HFFc6 (cell line): ENCODE measurements at places on chromosomes 7 and 10. TPM values are rescaled to one million over a fixed set of nuclear protein-coding genes. Genes with fewer than 3 reads are reported as not detected.

GRCh38 chr7:30797176-30798040, 26.2 kb downstream of the MINDY4 start:
- no peak overlapping the region for H3K4me3 ChIP-seq
- H3K4me1 ChIP-seq = peaks cover 76% of the 10 kb centered on the region
- H3K27me3 ChIP-seq = peaks cover 2% of the 10 kb centered on the region
- no peak for DNase-seq

DNA sequence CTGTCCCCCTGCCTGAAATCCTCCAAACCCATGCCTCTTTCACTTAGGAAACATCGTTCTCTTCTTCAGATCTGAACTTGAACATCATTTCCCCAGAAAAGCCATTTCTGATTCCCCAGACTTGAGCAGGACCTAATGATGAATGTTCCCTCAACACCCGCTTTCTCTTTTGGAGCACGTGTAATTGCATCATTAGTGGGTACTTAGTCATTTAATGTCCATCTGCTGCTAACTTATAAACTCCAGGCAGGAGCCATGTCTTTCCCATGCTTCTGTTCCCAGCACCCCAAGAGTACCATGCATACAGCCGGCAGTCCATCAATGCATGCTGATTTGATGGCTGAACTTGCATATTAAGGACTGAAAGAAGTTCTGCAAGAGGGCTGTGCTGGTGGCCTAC, 36.5 kb upstream of the ECHDC3 start:
- no peak overlapping the region for H3K4me3 ChIP-seq
- no peaks in the 10 kb centered on the region for H3K36me3 ChIP-seq
- no peak overlapping the region for H3K27ac ChIP-seq
- H3K4me1 ChIP-seq = no peaks in the 10 kb centered on the region; the same call in 1 of the 2 replicates
- no peak for DNase-seq

DNA sequence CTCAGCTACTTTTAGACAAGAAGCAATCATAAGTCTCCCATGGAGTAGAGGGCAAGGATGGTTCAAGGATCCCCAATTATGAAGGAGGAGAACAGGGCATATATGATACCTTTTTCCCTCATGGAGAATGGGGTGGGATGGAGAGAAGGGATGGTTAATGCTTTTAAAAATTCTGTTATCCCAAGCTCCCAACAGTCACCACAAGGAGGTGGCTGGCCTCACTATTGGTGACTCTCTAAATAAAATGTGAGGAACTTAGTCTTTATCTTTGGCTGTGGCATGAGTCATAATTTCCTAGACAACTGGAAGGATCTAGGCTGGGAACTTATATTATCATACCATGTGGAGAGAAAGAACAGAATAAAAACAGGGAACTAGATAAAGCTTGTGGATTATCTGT, 297.0 kb downstream of the PHTF2 start:
- peak; percentile 77 for DNase-seq
- H3K4me3 ChIP-seq = no peak overlapping the region
- H3K27me3 ChIP-seq = no peaks in the 10 kb centered on the region; the same call in 1 of the 2 replicates

- H3K27ac ChIP-seq = no peak overlapping the region
- peaks cover 17% of the 10 kb centered on the region for H3K27me3 ChIP-seq
- H3K4me1 ChIP-seq = peaks cover 39% of the 10 kb centered on the region
- no peak overlapping the region for H3K4me3 ChIP-seq
Measured at GRCh38 chr10:79260811-79261740, 86.2 kb upstream of the PPIF start.

DNA sequence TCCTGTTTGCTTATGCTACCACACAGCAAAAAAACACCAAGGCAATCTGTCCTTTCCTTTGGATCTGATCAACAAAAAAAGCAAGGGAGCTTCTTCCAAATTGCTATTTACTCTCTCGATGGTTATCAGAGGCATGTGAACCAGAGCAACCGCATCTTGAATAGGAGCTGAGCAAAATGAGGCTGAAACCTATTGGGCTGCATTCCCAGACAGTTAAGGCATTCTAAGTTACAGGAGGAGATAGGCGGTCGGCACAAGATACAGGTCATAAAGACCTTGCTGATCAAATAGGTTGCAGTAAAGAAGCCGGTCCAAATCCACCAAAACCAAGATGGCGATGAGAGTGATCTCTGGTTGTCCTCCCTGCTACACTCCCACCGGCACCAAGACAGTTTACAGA, 76.8 kb upstream of the FRMD4A start:
- no peak overlapping the region for H3K4me3 ChIP-seq
- DNase-seq = no peak
- H3K27ac ChIP-seq = no peak overlapping the region
- H3K27me3 ChIP-seq = peaks cover 52% of the 10 kb centered on the region
- H3K36me3 ChIP-seq = no peaks in the 10 kb centered on the region

DNA sequence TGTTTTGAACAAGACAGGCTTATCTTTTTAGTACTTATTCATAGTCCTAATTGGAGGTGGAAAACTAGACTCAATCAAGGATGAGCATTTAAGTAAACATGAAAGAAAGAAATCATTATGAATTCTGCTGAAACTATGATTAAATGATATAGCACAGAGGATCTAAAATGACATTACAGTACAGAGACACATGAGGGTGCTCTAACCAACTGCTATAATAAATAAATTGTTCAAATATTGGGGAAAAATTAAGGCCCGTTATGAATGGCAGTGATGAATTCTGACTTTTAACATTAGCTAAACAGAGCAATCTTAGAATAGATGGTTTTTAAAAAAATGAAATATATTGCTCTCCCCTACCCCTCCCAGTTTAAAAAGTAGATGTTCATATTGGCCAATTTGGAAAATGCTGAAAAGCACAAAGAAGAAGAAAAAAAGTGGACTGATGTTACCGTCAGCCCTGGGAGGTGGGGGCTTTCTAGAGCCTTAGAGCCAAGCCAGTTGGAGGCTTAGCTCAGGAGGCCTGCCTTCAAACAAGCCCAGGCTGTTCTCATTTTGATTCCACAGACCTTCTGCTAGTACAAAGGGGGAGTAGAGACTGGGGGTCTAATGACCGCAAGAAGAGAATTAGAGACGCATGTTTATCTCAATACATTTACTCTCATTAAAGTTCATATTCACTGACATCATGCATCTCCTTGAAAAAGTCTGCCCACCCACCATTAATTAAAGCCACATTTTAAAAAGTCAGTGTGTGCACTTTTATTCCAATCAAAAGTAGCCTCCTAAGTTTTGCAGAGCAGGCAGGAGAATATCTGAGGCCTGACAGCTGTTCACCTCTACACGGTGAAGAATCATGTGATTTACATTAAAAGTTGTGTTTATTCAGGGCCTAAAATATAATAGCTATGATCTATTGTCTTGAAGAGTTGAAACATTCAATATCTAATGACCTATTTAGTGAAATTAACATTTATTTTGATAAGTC, 10.0 kb downstream of the WNT2 start:
- H3K4me3 ChIP-seq = no peak overlapping the region
- no peaks in the 10 kb centered on the region for H3K36me3 ChIP-seq

- H3K4me3 ChIP-seq = no peak overlapping the region
- peaks cover 27% of the 10 kb centered on the region for H3K36me3 ChIP-seq
- H3K27ac ChIP-seq = no peak overlapping the region
- peaks cover 12% of the 10 kb centered on the region for H3K4me1 ChIP-seq
- H3K27me3 ChIP-seq = no peaks in the 10 kb centered on the region; the same call in 1 of the 2 replicates
Measured at GRCh38 chr10:43772171-43772570, 123.5 kb upstream of the ZNF32 start.

The CELF2 gene
- 2.7 and 4.4 TPM in 2 replicates for total RNA-seq

DNA sequence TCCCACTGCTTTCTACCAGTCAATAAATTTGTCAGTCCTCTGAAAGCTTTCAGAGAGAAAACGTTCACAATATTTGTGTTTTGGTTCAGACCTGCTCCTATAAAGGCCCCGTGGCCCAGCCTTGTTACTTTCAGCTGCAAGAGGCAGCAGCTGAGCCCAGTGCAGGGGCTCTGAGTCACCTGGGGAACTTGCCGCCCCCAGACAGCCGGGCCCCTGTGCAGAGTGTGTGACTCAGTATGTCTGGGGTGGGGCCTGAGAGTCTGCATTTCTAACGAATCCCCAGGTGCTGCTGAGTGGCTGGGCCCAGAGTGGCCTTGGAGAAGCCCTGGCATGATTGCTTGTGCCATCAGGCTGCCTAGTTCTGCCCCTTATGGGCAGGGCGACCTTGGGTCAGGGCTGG, 303.5 kb downstream of the PAXIP1 start:
- H3K27me3 ChIP-seq = no peaks in the 10 kb centered on the region
- H3K4me3 ChIP-seq = no peak overlapping the region

- H3K4me3 ChIP-seq = no peak overlapping the region
- DNase-seq = no peak
- H3K36me3 ChIP-seq = no peaks in the 10 kb centered on the region
- no peaks in the 10 kb centered on the region for H3K27me3 ChIP-seq
- no peak overlapping the region for H3K27ac ChIP-seq
Measured at GRCh38 chr10:51171946-51172345, 97.7 kb downstream of the PRKG1 start.

DNA sequence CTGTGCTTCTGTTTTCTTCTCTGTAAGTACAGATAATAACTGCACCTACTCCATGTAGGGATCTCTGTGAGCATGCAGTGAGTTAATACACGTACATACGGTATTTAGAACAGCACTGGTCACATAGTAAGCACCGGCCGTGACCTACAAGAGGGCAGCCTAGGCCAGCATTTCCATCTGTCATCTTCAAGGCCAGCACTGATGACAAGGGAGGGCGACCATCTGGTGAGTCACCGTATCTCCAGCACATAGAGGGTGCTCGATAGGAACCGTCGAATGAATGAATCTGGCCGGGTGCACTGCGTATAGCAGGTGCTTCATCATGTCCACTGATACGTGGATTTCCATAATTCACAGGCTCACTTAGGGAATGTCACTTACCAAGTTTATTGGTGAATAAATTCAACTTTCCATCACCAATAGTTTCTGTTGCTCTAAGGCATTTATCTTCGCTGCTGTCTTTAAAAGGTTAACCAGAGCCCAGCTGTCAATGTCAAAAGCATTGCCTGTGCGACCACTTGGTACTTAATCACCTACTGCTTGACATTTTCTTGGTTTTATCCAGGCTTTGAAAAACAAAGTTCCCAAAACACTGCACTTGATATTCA, 8.3 kb downstream of the NOD1 start:
- H3K4me3 ChIP-seq = peak overlapping the region; percentile 23
- H3K27ac ChIP-seq = peak overlapping the region; percentile 90
- H3K4me1 ChIP-seq = peaks cover 84% of the 10 kb centered on the region
- H3K27me3 ChIP-seq = peaks cover 2% of the 10 kb centered on the region

DNA sequence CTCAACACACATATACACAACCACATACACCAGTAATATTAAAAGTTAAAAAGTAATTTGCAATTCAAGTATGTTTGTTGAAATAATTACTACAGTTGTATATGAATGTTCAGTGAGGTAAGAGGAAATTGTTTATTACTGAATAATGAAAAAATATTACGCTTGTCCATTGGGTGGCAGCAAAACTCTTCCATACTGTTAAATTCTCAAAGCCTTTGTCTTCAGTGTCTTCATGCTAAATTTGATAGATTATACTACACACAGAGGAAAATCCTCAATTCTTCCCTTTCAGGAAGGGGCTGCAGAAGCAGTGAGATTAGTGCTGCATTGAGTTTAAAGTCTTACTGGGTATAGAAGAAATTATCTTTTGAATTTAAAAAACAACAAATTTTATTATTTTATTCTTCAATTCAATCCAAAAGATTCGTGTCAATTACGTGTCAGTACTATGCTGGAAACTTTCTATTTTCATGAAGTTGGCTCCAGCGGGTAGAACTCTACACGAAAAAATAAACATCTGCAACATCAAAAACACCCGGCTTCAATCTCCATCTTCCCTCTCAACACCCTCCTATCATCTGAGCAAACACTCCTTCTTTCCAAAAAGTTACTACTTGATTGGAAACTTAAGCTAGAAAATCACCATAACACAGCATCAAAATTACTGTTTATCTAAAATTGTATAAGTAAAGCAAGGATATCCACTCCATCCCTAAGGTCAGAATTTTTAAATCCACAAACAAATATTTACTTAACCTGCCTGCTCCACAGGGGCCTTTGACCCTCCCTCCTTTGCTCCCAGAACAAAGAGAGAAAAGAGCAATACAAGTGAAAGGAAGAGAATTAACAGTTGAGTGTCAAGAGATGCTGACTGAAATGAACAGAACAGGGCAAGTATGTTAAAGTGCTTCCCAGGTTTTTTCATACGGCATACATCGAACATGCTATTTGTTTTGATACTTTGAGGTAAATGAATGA, 37.0 kb upstream of the TES start:
- H3K36me3 ChIP-seq = peaks cover 9% of the 10 kb centered on the region
- peak; percentile 42 for DNase-seq
- peak overlapping the region; percentile 34 for H3K4me3 ChIP-seq

GRCh38 chr10:49539320-49539885, 482 bp upstream of the ERCC6 start:
- peaks cover 48% of the 10 kb centered on the region for H3K4me1 ChIP-seq
- H3K4me3 ChIP-seq = peak overlapping the region; percentile 99
- peak overlapping the region; percentile 98 for H3K27ac ChIP-seq
- H3K27me3 ChIP-seq = peaks cover 6% of the 10 kb centered on the region
- peaks cover 41% of the 10 kb centered on the region for H3K36me3 ChIP-seq

The SEMA3E gene
- total RNA-seq = not detected in 3 replicates

DNA sequence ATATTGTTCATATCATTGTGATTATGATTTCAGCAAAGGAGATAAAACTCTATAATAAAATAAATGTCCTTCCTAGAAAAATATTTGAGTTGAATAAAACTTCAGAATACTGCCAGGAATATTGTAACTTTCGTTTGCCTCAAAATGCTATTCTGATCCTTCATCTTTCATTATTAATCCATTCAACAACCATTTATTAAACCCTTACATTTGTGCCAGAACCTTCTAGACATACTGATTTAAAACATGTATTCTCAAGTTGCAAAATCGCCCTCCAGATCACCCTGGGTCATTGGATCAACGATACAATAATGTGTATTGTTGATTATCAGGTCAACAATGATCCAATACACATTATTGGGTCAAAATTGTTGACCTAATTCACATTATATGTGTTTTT, 759.8 kb downstream of the CNTNAP2 start:
- no peak overlapping the region for H3K4me3 ChIP-seq
- no peaks in the 10 kb centered on the region for H3K4me1 ChIP-seq
- no peak overlapping the region for H3K27ac ChIP-seq
- no peak for DNase-seq

- H3K27me3 ChIP-seq = peaks cover 3% of the 10 kb centered on the region
- peaks cover 54% of the 10 kb centered on the region for H3K4me1 ChIP-seq
- DNase-seq = peak; percentile 58
- peak overlapping the region; percentile 96 for H3K4me3 ChIP-seq
- peaks cover 32% of the 10 kb centered on the region for H3K36me3 ChIP-seq
- H3K27ac ChIP-seq = peak overlapping the region; percentile 91
Measured at GRCh38 chr7:106659963-106660861, 746 bp downstream of the CCDC71L start.
